Glutamatergic neuron (in vitro differentiated cells): ENCODE measurements at places on chromosomes 3 and 15.

GRCh38 chr3:105730801-105731354 is 137.9 kb downstream of the CBLB start:
- no peak for DNase-seq

- DNase-seq = peak; percentile 54
Measured at GRCh38 chr15:74307827-74308811, 59.3 kb downstream of the CYP11A1 start.

DNA sequence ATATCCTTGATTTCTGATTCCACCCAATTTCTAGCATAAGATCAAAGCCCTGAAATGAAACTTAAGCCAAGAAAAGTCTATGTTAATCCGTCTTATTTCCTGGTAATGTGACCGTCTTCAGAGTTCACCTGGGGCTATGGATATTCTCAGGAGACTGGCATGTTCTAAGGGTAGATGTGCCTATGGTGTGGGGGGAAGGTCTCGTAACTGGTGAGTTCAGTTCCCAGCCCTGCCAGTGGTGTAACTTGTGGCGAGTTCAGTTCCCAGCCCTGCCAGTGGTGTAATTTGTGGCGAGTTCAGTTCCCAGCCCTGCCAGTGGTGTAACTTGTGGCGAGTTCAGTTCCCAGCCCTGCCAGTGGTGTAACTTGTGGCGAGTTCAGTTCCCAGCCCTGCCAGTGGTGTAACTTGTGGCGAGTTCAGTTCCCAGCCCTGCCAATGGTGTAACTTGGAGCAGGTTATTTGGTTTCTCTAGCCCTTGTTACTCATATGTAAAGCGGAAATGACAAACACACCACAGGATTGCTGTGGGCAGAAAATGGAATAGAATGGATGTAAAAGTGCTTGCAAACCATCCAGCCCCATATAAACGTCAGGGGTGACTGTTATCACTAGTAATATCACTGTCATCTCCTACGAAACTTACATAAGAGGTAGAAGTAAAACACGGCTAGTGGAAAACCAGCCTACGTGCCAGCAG is 30.4 kb downstream of the SLC51A start:
- DNase-seq = no peak

GRCh38 chr15:92884436-92885223 is 15.5 kb upstream of the CHD2 start:
- no peak for DNase-seq

GRCh38 chr3:105905328-105905727 is 36.5 kb upstream of the CBLB start:
- DNase-seq = no peak

DNA sequence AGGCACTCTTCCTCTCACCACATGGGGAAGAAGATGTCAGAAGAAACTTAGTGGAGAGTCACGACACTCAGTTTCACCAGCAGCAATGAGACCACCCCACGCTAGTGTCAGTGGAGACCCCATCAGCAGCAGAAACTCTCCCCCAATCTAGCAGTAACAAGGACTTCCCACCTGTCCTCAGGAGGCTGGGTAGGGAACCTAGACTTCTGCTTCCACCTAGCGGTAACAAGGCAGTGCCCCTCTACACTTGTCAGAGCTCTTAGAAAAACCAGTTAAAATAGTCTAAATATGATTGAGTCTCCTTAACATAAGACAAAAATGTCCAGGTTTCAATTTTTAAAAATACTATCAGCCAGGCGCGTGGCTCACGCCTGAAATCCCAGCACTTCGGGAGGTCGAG is 57.3 kb downstream of the TRAT1 start:
- DNase-seq = no peak
